ENCODE measurements at places on chromosomes 7 and 10. TPM values are rescaled to one million over a fixed set of nuclear protein-coding genes. Genes with fewer than 3 reads are reported as not detected.

The TBXAS1 gene
- total RNA-seq, result 17.6 TPM

The PON1 gene
- not detected for total RNA-seq

The MUC12 gene
- not detected for total RNA-seq

The ARID5B gene
- total RNA-seq, result 1.3 TPM

The TUBAL3 gene
- total RNA-seq, result under 0.01 TPM

The FAM20C gene
- total RNA-seq, result 7.6 TPM

The FAM200A gene
- total RNA-seq, result 5.6 TPM

The SRRM3 gene
- total RNA-seq, result 0.91 TPM

The CHRM2 gene
- total RNA-seq, result not detected

The WDR86 gene
- total RNA-seq, result not detected

The SLF2 gene
- 25.8 TPM for total RNA-seq

The ARL5B gene
- total RNA-seq, result 26.0 TPM

The ITPRIP gene
- total RNA-seq, result 14.6 TPM

The ACTL6B gene
- not detected for total RNA-seq
